Substantia nigra (tissue), 51 donors: ENCODE measurements at places on chromosomes 3 and 15.

GRCh38 chr15:81418891-81419290 is 44.9 kb upstream of the TMC3 start:
- DNase-seq: no peak

GRCh38 chr3:55690726-55691125 is 203.6 kb upstream of the WNT5A start:
- DNase-seq: no peak

DNA sequence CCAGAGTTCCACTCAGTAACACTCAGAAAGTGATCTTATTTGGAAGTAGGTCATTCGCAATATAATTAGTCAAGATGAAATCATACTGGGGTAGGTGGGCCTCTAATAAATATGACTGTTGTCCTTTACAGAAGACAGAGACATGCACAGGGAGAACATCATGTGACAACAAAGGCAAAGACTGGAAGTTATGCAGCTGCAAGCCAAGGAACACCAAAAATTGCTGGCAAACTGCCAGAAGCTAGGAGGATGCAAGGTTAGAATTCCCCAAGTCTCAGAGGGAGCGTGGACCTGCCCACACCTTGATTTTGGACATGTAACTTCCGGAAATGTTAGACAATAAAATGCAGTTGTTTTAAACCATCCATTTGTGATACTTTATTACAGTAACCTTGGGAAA is 471.5 kb upstream of the AGTR1 start:
- no peak for DNase-seq

DNA sequence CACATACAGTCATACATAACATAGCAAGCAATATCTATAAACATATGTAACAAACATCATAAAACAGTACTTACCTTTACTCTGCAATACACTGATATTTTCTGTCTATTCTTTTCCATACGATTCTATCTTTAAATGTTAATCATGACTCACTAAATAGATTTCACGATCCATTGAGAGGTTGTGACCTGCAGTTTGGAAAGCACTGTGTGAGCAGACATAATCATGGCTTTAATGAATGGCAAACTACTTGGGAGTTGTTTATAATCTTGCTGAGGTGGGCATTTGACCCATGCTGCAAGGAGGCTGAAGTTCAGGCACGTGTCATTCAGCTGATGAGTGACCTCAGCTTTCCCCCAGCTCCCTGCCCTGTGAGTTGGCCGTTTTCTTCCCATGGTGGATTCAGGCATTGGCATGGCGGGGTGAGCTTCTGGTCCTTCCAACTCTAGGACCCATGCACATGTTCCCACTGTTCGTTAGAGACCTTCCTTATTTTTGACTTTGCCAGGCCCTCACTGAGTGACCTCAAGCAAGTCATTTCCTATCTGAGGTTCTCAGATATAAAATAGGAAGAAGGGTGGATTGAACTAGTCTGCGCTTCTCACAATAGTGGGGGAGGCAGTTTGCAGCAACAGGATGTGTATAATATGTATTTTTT is 41.7 kb downstream of the PAQR5 start:
- DNase-seq: no peak

GRCh38 chr3:54670201-54671000 is 257.5 kb downstream of the LRTM1 start:
- no peak for DNase-seq

DNA sequence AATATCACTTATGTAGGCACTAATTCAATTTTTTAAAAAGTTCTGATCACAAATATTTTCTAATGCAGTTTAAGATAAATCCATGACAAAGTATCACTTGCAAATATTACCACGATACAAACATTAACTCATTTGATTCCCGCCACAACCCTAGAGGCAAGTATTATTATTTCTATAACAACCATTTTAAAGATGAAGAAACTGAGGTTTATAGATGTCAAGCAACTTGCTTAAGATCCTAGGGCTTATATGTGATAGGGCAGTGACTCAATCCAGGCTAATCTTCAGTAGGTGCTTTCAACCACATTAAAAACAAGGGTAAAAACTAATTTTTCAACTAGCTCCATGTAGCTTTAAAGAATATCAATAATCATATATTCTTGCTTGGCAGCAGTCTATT is 1.7 kb downstream of the DYNC1LI1 start:
- no peak for DNase-seq

GRCh38 chr15:39582286-39582976 is 1.6 kb downstream of the THBS1 start:
- no peak for DNase-seq

GRCh38 chr15:68787609-68788263 is 33.0 kb downstream of the ANP32A start:
- no peak for DNase-seq

- DNase-seq: no peak
Observed at GRCh38 chr15:42118650-42119445, 24.5 kb upstream of the PLA2G4D start.

GRCh38 chr15:91294344-91294743 is 194.3 kb downstream of the SV2B start:
- no peak for DNase-seq

- DNase-seq: no peak
Observed at GRCh38 chr3:36494461-36495109, 114.3 kb downstream of the STAC start.

GRCh38 chr3:98262046-98262445 is 2.0 kb upstream of the OR5H6 start:
- DNase-seq: no peak
